ENCODE measurements at places on chromosomes 7 and 10. TPM values are rescaled to one million over a fixed set of nuclear protein-coding genes. Genes with fewer than 3 reads are reported as not detected.

GIMAP8 gene
- total RNA-seq, result 0.47 TPM

CYP3A7 gene
- total RNA-seq, result not detected

DNA sequence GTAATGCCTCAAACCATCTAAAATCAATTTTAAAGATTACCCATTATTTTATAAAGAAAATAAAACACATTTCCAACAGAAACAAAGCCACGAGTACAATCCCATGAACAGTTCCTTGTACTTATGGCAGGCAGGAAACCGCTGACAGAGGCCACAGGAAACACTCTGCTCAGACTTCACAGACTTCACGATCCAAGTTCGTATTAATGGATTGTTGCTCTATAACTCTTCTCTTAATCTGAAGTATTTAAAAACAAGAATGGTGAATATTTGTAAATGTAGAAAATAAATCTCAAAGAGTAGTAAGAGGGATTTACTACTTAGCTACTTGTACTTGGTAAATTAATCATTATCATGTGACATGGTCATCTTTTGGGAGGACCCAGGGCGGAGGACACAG lies 78.3 kb downstream of the SNX10 start:
- H3K4me3 ChIP-seq, result no peak overlapping the region
- peaks cover 10% of the 10 kb centered on the region for H3K36me3 ChIP-seq
- no peak overlapping the region for H3K27ac ChIP-seq
- no peak for DNase-seq
- peaks cover 11% of the 10 kb centered on the region for H3K4me1 ChIP-seq

AOAH gene
- 4.7 TPM for total RNA-seq
